ENCODE measurements at places on chromosomes 7 and 10.

DNA sequence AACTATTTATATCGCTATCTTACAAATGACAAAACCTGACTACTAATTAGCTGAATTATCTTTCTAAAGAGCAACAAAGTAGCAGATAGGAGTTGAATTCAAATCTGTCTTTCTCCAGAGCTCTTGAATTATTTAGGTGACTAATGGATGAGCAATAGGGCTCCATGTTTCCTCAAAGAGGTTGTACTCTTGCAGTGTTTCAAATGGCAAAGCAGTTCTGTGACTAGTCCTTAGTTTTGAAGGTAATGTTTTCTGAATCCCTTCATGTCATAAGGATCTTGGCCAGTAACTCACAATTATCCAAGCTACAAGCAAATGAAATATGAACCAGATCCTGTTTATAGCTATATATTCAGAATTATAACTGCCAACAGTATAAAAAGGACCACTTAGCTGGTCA is 999.7 kb downstream of the NRG3 start:
- DNase-seq = no peak

DNA sequence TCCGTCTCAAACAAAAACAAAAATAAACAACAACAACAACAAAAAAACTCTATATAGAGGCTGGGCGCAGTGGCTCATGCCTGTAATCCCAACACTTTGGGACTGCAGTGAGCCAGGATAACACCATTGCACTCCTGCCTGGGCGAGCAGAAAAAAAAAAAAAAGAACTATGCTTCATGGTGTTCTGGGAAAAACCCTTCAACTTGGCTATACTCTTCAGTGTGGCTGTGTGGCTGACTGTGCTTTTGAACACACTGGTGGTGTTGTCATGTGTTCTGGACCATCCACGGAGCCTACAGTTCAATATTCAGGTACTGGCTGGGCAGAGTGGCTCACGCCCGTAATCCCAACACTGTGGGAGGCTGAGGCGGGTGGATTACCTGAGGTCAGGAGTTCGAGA is 26.5 kb downstream of the SNX8 start:
- DNase-seq = no peak

DNA sequence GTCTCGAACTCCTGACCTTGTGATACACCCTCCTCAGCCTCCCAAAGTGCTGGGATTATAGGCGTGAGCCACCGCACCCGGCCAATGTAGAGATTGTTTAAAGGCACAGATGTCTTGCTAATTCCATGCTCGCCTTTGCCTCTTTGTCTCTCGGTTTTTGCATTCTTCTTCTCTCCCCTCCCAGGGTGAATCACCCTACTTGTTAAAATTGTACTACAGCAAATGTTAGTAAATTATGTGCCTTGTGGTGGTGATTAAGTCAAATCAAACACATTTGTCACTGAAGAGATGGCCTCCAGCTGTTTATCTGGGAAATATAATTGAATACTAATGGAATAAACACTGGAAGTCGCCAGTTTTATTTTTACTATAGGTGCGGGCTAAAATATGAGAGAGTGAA is 384.4 kb upstream of the AUTS2 start:
- no peak for DNase-seq

GRCh38 chr10:61589547-61590243 is 73.0 kb upstream of the CABCOCO1 start:
- DNase-seq = peak; percentile 28

- no peak for DNase-seq
Measured at GRCh38 chr7:2928256-2928612, 84.1 kb upstream of the GNA12 start.

DNA sequence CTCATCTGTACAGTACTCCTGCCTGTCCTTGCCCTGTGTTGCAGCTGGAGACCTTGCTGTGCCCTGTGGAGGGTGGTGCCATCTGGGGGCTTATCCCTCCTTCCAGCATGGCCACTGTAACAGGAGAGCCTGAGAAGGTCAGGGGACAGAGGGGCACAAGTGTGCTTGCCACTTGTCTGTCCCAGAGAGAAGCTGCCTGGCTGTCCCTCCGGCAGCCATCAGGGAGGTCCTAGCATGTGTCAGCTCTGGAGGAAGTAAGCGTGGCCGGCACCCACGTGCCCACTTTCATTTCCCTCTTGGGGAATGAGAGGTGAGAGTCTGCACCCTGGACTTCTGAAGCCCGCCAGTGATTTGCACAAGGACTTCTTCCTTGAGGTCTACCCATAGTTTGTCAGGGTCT is 97.0 kb upstream of the PPIF start:
- peak; percentile 37 for DNase-seq

DNA sequence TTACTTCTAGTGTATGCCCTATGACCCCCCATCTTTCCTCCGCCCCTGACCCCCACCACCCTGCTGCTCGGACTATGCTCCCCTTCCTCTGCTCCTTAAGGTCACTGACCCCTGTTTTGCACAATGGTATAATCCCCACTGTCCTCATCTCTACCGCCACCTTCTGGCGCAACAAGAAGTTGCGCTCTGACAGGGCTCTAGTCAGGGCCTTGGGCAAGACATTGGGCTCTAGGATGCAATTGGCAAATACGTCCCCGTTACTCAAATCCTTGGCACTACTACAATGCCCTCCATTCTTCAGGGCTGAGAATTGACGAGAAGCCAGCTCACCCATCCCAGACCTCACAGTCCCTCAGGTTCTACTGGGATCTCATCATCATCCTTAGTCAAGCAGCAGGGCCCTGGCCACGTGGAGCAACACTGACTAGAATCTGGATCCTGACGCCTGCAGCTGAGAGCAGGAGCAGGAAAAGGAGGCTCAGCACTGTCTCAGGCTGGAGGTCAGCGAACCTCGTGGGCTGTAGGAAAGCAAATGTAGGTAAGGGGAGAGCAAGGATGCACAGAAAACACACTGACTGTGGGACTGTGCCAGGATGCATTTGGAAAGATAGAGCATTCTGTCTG is 10.6 kb downstream of the LRIT2 start:
- peak; percentile 76 for DNase-seq

- DNase-seq = no peak
Measured at GRCh38 chr10:71399946-71400345, 3.2 kb downstream of the CDH23 start.

DNA sequence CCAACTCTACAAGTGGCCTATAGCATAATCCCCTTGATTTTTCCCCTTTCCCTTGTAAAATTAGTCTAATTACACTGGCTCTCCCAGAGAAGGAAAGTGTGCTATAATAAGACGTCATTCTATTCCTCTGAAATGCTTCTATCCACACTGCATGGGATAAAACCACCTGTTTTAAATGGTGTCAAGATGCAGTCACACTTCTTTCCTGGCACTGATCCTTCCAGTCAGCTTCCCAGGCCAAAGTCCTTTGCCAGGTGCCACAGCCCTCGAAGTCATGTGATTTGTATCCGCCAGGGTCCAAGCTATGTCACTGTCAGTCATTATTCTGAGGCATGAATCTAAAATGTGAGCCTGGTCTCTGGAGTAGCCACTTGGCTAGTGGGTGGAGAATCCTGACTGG is 169.0 kb upstream of the KIAA1217 start:
- DNase-seq = no peak

DNA sequence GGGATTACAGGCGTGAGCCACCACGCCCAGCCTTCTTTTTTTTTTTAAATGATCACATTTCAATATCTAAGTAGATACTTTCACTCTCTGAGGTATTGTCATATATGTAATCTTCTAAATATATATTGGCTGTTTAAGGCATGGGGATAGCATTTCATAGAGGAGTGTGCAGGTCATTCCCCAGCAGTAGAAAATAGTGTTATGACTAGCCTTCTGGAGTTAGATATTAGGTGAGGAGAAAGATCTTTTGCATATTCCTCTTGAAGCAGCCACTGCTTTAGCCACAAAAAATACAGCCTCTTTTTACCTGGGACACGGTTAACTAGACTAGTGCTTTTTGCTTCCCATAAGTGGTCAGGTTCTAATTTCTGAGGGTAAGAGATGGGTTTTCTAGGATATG is 28.9 kb downstream of the ADD3 start:
- DNase-seq = no peak

DNA sequence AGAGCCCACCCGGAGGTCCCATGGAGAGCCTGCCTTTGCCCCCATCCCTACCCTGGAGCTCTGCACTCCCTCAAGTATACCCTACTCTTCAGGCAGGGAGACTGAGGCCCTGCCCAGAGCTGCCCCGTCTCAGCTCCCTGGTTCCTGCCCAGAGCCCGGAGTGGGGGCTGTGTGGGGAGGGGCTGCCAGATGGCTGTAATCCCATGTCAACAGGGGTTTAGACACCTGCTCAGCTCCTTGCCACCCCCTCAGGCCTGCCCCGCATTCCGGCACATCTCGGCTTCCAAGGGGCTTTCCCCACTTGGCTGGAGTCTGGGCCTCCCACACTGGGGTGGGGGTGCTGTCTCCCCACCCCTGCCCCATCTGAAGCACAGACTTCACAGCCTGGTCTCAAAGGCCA is 20.9 kb upstream of the LFNG start:
- no peak for DNase-seq
